ENCODE measurements at places on chromosomes 1 and 21.

- no peak for DNase-seq
Observed at GRCh38 chr1:69128204-69128603, 439.5 kb upstream of the LRRC7 start.

DNA sequence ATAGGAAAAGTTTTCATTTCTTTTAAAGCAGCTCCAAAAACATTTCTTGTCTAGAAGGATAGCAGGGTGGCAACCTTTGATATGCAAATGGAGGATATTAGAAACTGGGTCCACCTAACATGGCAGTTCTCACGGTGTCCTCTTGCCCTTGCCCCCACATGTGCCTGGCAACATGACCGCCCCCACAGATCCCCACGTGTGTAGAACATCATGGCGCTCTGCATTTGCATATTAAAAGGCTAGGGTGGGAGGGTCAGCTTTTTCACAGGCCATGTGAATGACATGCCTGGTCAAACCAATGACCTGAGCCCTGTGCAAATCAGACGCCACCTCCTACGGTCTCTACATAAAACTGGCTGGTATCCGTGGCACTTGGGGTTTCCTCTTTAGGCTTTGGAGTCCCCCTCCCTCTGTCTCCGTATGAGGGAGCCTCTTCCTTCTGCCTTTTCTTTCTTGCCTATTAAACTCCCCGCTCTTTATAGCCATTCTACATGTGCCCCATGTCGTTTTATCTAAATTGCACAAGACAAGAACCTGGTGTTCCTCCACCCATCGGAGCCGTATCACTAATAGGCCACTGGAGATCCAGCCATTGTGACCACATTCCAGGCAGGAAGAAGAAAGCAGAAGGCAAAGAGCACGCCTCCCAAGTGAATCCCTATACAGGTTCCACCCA, 71.3 kb downstream of the WDR4 start:
- DNase-seq: no peak

- DNase-seq: no peak
Observed at GRCh38 chr1:162500805-162501204, 3.2 kb downstream of the UHMK1 start.

DNA sequence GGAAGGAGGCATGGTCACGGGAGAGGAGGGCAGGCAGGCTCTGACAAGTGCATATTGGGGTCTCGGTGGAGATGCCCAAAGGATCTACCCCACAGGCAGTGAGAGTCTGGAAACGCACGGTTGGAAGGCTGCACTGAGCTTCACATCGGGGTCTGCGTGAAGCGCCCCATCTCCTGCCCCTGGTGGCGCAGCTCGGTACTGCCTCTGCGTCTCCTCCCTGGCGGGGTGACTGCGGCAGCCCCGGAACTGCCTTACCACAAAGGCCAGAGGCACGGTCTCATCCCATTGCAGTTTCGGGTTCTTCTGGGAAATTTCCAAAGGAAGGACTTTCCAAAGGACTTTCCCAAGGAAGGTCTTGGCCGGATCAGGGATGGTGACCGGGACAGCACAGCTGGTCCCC, 69.2 kb upstream of the AJAP1 start:
- no peak for DNase-seq

DNA sequence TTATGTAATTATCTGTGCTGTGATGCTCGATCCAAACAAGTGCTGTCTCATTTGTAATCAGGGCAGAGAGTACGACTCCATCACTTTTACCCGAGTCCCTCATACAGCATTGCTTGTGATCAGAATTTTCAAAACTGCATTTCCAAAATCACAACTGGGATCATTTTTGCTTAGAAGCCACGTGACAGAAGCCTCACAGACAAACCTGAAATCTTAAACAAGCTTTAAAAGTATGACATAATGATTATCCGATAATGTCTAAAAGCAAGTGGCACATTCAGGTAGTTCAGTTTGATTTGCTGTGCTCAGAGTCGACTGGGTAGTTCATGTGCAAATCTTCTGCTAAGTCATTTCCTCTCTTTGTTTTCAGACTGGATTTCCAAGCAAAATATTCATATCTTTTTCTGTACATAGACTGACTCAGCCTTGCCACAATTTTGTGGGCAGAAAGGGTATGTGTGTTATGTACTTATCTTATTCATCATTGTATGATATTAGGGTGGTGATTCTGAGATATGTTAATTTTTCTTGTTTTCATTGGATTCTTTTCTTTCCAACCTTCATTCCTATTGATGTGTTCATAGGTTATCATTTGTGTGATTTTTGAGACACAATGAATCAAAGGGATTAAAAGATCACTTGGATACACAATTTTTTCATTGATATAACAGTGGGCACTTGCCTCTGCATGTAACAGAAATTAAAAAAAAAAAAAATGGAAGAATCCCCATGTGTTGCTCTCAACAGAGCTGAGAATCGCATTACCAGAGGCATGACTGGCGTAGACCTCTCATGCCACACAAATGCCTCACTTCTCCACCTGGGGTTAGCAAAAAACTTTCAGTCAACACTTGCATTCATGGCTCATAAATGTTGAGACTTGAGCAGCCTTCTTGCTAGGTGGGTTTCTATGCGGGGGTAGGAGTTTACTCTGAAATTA, 355.7 kb downstream of the LTN1 start:
- no peak for DNase-seq

DNA sequence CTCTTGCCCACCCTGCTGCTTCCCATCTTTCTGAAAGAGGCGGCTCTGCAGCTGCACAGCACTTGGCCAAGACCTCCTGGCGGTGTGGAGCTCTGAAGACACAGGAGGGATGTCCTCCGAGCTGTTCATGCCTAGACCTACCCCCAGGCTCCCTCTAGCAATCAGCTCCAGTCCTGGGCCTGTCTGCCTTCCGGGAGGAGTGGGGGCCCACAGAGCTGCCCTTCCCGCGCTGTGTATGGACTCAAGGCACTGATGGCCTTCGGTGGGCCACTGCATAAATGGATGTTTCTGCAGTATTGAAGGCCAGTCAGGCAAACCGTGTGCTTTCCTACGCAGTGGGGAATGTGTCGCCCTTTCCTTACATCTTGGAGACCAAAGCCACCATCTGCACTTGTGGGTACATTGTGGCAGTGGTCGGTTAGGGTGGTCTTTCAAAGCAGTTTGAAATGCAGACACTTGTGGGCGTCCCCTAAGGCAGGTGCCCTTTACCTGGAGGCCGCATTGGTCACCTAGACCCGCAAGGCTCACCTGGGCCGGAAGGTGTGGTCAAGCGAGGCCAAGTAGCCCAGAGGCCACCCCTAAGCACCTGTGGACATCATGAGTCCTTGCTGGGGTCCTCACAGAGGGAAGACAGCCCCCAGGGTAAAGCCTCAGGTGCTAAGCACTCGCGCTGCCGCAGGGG, 912 bp upstream of the PKNOX1 start:
- DNase-seq: no peak

DNA sequence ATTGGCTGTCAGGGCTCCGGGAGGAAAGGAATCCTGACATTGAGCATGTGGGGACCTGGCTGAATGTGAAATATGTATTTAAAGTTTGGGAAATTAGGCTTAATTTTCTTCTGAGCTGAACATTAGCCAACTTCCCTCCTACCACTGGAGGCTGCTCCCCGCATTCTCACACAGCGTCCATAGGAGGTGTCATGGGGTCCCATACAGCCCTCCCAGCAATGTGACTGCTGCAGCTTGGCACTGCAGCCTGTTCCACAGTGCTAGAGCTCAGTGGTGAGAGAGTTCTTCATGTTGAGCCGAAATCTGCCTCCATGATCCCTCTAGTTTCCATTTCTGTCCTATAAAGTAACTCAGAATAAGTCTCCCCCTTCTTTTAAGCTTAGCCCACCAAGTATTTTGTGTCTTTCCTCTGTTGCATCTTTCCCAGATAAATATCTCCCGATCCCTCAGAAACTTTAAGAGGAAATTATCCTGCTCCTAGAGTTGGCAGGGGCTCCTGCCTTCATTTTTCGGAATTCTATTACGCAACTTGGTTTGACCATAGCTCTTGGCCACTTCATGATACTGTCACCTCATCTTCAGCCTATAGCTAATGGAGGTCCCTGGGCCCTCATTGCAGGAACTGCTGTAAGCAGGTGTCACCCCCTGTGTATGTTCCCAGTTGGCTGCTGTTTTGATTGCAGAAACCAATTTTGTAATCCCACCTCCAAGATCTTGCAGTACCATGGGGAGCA, 2.0 kb downstream of the FCRL6 start:
- no peak for DNase-seq

GRCh38 chr1:91583326-91583755, 82.7 kb downstream of the CDC7 start:
- no peak for DNase-seq

- no peak for DNase-seq
Observed at GRCh38 chr1:219330001-219330400, 156.3 kb downstream of the LYPLAL1 start.

DNA sequence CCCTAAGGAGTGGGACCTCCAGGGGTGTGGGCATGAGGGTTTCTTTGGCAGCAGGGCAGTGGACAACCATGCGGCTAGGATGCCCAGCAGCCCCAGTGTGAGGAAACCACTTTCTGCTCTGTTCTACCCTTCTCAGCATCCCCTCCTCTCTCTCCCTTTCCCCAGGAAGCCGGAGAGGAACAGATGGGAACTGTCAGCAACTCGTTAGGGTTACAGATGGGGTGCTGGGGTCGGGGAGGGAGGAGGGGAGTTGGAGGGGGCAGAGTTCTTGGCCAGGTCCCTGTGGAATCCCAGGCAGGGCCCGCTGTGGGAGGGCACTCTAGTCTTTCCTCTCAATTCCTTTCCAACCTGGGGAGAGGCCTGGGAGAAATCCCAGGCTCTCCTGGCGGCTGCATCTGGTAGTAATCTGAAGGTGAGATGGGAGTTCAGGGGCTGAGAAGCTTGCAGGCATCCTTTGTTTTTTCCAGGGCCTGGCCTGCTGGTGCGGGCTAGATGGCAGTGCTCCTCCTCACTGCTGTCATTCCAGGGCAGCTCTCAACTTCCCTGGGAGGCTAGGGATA, 93.9 kb upstream of the CSF3R start:
- DNase-seq: no peak

GRCh38 chr1:245685111-245685810, 530.5 kb downstream of the KIF26B start:
- no peak for DNase-seq

DNA sequence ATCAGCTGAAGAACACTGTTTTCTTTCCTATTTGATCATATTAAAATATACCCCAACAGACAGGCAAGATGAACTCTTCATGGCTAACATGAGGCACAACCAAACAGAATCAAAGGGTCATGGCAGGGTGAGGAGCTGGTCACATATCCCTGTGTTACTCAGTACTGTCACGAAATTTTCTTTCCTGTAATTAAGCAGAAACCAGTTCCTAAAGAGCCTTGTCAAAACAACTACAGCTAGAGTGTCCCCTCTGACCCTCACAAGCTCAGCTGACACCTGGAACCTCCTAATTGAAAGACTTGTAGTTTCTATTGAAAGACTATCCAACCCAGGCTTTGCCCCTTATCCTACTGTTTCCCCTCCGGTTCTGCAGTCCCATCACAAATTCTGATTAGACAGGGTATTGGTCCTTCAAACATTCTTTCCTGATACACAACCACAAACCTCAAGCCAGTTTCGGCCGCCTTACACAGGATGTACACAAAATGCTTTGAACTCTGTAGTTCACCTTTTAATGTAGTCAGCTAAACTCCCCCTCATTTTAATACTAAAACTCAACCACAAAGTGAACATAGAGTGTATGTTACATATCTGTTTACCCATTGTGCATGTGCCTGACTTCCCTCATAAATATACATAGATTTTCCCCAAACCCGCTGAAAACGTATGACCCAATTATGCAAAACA, 651.9 kb downstream of the MRPL39 start:
- DNase-seq: no peak

DNA sequence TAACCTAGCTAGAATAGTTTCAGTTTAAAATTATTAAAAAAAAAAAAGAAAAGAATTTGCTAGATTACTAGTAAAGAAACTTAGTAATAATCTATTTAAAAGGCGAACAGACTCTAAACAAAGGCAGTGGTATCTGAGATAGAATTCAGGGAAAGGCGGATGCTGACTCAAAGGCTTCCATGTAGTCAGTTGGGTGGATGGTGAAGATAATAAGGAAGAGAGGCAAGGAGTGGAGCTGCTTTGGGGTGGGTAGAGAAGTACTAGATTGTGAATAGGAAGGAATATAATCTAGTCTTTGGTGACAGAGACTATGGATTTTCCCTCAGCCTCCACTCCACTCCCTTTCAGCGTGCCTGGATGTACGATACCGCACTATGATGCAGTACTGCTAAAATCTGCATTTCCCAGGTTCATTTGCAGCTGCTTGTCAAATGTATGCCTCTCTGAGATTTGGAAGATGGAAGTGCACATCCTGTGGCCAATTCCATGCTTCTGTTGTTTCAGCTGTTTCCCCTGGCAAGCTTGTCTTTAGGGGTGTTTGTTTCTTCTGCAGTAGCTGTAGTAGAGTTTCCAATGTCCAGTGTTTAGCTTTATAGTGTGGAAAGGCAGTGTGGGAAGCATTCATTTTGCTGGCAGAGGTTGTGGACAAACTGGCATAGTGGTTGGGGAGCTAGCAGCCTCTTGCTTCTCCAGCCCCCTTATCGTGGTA, 184.6 kb upstream of the NRIP1 start:
- DNase-seq: no peak

DNA sequence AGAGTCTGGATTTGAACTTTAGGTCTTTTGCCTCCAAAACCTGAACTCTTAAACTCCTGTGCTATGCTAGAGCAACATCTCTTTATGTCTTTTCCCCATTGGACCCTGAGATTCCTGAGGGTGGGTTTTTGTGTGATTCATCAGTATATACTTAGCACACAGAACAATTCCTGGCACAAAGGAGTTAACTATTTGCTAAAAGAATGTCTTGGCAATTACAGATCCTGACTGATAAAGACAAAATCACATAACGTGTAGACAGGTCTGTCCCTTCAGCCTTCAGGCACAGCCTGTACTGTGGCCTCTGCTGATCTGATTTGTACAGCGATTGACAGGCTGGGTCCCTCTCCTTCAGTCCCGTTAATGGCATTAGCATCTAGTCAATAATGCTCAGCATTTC, 162.4 kb upstream of the BEND5 start:
- no peak for DNase-seq

GRCh38 chr21:40179166-40179565, 311.9 kb downstream of the PCP4 start:
- no peak for DNase-seq

GRCh38 chr21:34093083-34093482, 19.7 kb downstream of the MRPS6 start:
- DNase-seq: no peak

GRCh38 chr1:38790422-38791163, 69.0 kb downstream of the RRAGC start:
- DNase-seq: no peak

Data from head of caudate nucleus (tissue), 42 donors.